ENCODE measurements at places on chromosomes 6 and 20. TPM values are rescaled to one million over a fixed set of nuclear protein-coding genes. Genes with fewer than 3 reads are reported as not detected.

Gene BPIFB4
- total RNA-seq = not detected

Gene BTBD9
- 38.8 TPM for total RNA-seq

Gene UBE2J1
- 50.2 TPM for total RNA-seq

Gene DLL1
- 16.5 TPM for total RNA-seq

Gene IMPG1
- not detected for total RNA-seq

Gene PNPLA1
- 0.38 TPM for total RNA-seq

Gene ELOVL4
- total RNA-seq = 0.46 TPM

Gene CRISP3
- total RNA-seq = not detected

Gene TGM3
- 0.09 TPM for total RNA-seq

Gene HLA-G
- total RNA-seq = 1.9 TPM

Gene PROKR2
- total RNA-seq = not detected

Gene RIPPLY2
- 1.3 TPM for total RNA-seq

Gene DDO
- total RNA-seq = 2.6 TPM

Gene SNAI1
- 4.5 TPM for total RNA-seq

Gene NT5E
- 29.7 TPM for total RNA-seq

Gene RUNX2
- total RNA-seq = 3.4 TPM

Gene CCDC170
- total RNA-seq = 2.7 TPM

Gene PPIL4
- 16.4 TPM for total RNA-seq

Gene CCN5
- 1.7 TPM for total RNA-seq

Gene OCSTAMP
- total RNA-seq = not detected

Gene SDC4
- total RNA-seq = 122 TPM

Gene PRR18
- not detected for total RNA-seq

Gene DACT2
- 3.4 TPM for total RNA-seq

Gene NCOA6
- 37.8 TPM for total RNA-seq

Gene GPR63
- total RNA-seq = 1.3 TPM

Gene SEL1L2
- total RNA-seq = not detected

Gene CD83
- total RNA-seq = 1.4 TPM

Gene ABHD16B
- not detected for total RNA-seq

Gene RAET1E
- 0.58 TPM for total RNA-seq

Data from mucosa of descending colon (tissue), 3 donors.